ENCODE measurements at places on chromosomes 4 and X. TPM values are rescaled to one million over a fixed set of nuclear protein-coding genes. Genes with fewer than 3 reads are reported as not detected.
A peak's percentile ranks its signal among the peaks of the same experiment; 100 is the strongest.

Gene ZC4H2
- 41.7 TPM for total RNA-seq

GRCh38 chr4:26434030-26434639, 56.1 kb downstream of the CCKAR start:
- no peaks in the 10 kb centered on the region for H3K27me3 ChIP-seq
- no peak overlapping the region for H3K4me3 ChIP-seq
- no peak for DNase-seq
- H3K27ac ChIP-seq: no peak overlapping the region

GRCh38 chr4:140308366-140309123, 64.9 kb upstream of the SCOC start:
- H3K4me3 ChIP-seq: no peak overlapping the region
- H3K36me3 ChIP-seq: no peaks in the 10 kb centered on the region
- no peak for DNase-seq
- H3K27me3 ChIP-seq: no peaks in the 10 kb centered on the region

Gene ZNF182
- total RNA-seq: 7.2 TPM

Gene PAGE2B
- not detected for total RNA-seq

DNA sequence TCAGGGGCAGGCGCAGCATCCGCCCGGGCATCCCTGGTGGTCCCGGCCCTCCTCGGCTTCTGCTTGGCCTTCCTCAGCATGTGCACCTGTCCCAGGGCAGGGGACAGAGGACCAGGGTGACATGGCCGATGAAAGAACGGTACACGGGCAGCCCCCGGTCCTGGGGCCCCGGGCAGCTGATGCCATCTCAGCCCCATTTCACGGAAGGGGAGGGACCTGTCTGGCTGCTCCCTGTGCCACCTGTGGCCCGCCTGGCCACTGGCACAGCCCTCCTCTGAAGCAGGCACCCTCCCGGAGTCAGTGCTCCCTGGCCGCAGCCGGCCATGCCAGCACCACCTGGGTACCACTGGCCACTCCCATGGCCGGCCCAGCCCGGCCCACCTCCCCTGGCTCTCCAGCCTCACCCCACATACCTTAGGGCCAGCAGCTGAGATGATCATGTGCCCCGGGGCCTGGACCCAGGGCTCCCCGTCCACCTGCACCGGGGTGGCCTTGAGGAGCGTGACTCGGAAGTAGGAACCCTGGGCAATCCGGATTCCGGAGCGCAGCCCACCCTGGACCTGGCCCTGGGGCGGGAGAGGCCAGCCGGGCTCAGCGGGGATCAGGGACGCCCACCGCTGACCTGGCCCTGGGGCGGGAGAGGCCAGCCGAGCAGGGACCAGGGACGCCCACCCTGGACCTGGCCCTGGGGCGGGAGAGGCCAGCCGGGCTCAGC, 12.6 kb downstream of the DGKQ start:
- no peaks in the 10 kb centered on the region for H3K36me3 ChIP-seq
- DNase-seq: no peak
- H3K4me3 ChIP-seq: no peak overlapping the region
- no peaks in the 10 kb centered on the region for H3K27me3 ChIP-seq
- H3K4me1 ChIP-seq: no peaks in the 10 kb centered on the region

DNA sequence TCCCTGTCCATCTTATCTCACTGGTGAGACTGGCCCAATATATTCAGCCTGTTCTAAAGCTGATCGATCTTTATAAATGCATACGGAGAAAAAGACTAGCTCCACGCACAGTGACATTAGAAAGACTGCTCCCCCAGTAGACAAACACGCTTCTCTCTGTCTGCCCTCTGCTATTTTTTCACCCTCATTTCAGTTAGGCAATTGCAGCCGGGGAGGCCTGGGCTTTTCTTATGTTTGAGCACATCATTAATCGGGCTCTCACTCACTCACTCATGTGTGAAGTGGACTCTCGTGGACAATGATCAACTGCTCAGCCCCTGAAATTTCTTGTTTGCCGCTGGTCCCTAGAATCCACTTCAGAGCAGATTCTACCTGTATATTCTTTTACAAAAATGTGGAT, 824.7 kb upstream of the TENM3 start:
- no peak overlapping the region for H3K4me3 ChIP-seq
- no peaks in the 10 kb centered on the region for H3K27me3 ChIP-seq
- DNase-seq: no peak
- no peaks in the 10 kb centered on the region for H3K36me3 ChIP-seq
- peaks cover 12% of the 10 kb centered on the region for H3K4me1 ChIP-seq
- no peak overlapping the region for H3K27ac ChIP-seq

Gene PCDH18
- total RNA-seq: 65.7 TPM

DNA sequence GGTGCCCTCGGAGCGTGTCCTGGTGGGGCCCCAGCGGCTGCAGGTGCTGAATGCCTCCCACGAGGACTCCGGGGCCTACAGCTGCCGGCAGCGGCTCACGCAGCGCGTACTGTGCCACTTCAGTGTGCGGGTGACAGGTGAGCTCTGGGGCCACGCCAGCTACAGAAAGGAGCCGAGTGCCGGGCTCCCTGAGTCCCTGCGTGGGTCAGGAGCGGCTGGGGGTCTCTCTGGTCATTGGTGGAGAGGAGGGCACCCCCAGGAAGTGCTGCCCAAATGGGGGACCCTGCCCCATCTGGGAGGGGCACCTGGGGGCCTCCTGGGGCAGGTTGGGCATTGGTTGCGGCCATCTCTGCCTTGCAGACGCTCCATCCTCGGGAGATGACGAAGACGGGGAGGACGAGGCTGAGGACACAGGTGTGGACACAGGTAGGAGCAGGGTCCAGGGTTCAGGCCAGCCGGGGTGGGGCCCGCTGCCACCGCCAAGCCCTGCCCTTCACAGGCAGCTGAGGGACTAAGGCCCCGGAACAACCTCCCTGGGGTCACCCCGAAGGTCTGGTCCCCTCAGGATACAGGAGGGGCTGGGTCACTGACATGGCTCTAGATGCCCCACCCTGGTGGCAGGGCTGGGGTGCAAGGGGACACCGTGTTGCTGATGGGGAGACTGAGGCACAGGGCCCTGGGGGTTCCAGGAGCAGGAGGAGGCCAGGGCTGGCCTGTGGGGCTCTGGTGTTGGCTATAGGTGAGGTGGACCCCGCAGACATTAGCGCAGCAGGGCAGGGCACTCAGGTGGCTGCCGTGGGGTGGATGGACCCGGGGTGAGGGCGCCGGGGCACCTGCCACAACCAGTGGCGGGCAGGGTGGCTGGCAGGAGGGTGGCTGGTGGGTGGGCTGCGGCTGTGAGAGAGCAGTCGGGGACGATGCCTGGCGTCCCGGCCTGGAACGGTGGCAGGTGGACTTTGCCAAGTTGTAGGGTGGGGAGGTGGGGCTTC, 6.6 kb downstream of the FGFR3 start:
- no peak for DNase-seq
- H3K36me3 ChIP-seq: no peaks in the 10 kb centered on the region
- H3K27ac ChIP-seq: no peak overlapping the region

Gene UCHL1
- total RNA-seq: 285 TPM

DNA sequence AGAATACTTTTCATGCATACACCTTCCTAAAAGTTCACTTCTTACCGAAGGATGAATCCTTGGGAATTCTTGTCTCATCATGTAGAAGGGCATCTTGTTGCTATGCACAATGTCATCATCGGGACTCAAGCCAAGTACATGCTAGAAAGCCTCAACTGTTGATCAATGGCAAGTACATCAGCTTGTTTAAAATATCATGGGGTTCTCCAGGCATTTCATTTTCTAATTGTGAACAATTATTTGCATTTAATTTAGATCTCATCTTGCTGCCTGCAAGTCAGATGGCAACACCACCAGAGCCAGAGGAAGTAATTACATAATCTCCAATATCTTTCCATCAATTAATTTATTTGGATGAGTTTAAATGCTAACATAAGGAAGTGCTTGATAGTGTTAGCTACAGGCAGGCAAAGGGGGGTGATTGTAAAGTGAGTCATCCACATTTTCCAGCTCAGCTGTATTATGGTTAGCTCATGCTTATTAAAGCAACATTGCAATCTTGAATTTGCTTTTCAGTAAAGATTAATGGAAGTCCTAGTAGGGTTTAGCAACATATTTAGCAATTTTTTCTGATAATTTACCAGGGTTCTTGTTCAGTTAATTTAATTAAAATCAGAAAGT, 356.5 kb downstream of the CBLL2 start:
- no peak overlapping the region for H3K27ac ChIP-seq
- no peaks in the 10 kb centered on the region for H3K4me1 ChIP-seq
- no peaks in the 10 kb centered on the region for H3K36me3 ChIP-seq
- no peaks in the 10 kb centered on the region for H3K27me3 ChIP-seq
- H3K4me3 ChIP-seq: no peak overlapping the region

DNA sequence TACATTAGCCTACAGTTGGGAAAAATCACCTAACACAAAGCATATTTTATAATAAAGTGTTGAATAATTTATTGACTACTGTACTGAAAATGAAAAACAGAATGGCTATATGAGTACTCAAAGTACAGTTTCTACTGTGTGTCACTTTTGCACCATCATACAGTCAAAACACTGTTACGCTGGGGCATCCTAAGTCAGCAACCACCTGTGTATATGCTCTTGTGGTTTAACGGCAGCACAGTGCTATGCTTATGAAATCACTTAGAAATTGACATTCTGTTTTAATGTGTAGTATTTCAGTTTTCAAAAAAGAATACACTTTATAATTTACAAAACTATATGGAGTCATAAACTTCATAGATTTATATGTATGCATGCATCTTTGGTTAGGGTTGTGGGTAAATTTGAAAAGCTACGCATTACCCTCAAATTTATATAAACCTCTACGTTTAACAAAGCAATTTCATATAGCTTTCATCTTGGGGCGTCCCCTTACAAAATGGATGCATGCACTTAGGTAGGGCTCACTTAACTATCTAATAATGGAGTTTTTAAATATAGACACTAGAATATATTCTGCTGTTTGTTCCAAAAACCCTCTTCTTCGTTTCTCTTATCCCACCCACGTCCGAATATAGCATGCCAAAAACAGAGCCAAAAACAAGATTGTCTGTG, 690 bp upstream of the NEIL3 start:
- DNase-seq: no peak
- H3K27ac ChIP-seq: no peak overlapping the region
- H3K36me3 ChIP-seq: no peaks in the 10 kb centered on the region

Gene ITM2A
- 0.93 TPM for total RNA-seq

- no peaks in the 10 kb centered on the region for H3K27me3 ChIP-seq
- H3K4me1 ChIP-seq: no peaks in the 10 kb centered on the region
- no peak overlapping the region for H3K4me3 ChIP-seq
- DNase-seq: no peak
- H3K36me3 ChIP-seq: peaks cover 13% of the 10 kb centered on the region
These were observed 152.3 kb downstream of the AASDH start for GRCh38 chr4:56235011-56235410.

DNA sequence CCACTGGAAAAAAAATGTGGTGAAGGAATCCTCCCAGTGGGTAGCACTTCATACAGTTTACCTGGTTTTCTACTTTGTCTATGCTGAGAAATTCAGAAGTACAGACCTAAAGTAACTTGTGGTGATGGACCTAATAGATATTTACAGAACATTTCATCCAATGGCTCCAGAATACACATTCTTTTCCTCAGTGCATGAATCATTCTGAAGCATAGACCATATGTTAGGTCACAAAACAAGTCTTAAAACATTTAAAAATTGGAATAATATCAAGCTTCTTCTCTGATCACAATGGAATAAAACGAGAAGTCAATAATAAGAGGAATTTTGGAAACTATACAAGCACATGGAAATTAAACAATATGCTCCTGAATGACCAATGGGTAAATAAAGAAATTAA, 450.1 kb upstream of the INTU start:
- no peaks in the 10 kb centered on the region for H3K4me1 ChIP-seq
- peaks cover 7% of the 10 kb centered on the region for H3K36me3 ChIP-seq
- no peaks in the 10 kb centered on the region for H3K27me3 ChIP-seq
- no peak overlapping the region for H3K4me3 ChIP-seq
- H3K27ac ChIP-seq: no peak overlapping the region

GRCh38 chr4:659851-660250, 14.2 kb downstream of the ATP5ME start:
- H3K4me3 ChIP-seq: peak overlapping the region; percentile 23
- H3K36me3 ChIP-seq: peaks cover 8% of the 10 kb centered on the region
- H3K27ac ChIP-seq: no peak overlapping the region
- no peaks in the 10 kb centered on the region for H3K27me3 ChIP-seq

GRCh38 chr4:139501527-139501926, 47.6 kb downstream of the RAB33B start:
- no peak overlapping the region for H3K4me3 ChIP-seq
- H3K4me1 ChIP-seq: peaks cover 21% of the 10 kb centered on the region
- no peak overlapping the region for H3K27ac ChIP-seq
- H3K36me3 ChIP-seq: peaks cover 3% of the 10 kb centered on the region

Measured in neural crest cell (in vitro differentiated cells).